RCC 7860 (cell line): ENCODE measurements at places on chromosomes 11 and 22.

GRCh38 chr11:64839335-64839734 lies 5.1 kb downstream of the CDC42BPG start:
- no peak for DNase-seq

GRCh38 chr11:64571410-64572091 lies 19.5 kb upstream of the SLC22A12 start:
- DNase-seq: no peak

- no peak for DNase-seq
Observed at GRCh38 chr11:95850137-95850536, 59.8 kb downstream of the CEP57 start.

- peak; percentile 13 for DNase-seq
Observed at GRCh38 chr11:69000831-69001242, 12.2 kb downstream of the MRGPRF start.

DNA sequence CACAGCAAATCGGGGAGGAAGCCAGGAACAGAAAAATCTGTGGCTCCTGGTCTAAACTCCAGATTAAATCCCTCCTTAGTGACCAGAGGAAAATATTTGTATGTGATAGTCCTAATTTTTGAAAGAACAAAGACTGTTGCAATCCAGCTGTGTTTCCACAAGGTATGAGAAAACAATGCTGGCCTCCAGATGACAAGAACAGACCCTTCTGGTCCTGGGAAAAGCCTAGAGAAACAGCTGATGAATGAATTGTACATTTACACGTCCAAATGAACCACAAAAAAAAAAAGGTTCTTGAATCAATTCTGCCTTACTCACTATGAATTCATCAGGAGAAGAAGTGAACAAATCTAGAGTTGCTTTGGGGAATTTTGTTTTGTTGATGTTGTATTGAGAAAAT lies 63.7 kb downstream of the ETS1 start:
- DNase-seq: no peak

DNA sequence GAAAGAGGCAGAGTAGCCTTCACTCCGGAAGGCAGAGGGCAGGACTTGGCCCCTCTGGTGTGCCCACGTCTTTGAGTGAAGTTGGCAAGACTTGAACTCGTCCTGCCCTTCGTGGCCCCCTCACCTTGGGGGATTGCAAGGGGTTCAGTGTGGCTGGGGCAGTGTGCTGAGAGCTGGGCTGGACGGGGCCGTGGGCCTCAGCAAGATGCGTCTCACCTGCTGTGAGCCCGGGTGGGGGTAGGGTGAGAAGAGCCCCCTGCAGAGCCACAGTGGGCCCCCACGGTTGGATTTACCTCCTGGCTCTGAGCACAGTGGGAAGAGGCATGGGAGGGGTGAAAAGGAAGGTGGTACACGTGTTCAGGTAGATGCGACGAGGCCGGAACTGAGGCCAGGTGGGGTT lies 81.4 kb upstream of the ATXN10 start:
- DNase-seq: no peak

DNA sequence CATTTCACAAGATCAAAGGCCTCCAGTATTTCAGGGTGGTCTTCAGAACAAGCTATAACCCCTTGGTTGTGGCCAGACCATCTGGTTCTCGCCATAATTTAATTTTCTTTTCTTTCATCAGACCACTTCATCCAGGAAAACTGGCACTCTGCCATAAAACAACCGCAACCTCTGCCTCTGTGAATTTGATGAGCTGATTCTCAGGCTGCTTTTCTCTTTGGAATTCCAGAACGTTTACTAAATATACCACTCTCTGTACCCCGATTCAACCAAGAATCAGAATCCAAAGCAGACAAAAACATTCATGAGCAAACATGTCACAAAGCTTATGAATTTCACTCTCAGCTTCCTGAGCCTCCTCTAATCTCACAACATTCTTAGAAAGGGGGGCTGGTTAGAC lies 331.8 kb upstream of the SYN3 start:
- DNase-seq: no peak

DNA sequence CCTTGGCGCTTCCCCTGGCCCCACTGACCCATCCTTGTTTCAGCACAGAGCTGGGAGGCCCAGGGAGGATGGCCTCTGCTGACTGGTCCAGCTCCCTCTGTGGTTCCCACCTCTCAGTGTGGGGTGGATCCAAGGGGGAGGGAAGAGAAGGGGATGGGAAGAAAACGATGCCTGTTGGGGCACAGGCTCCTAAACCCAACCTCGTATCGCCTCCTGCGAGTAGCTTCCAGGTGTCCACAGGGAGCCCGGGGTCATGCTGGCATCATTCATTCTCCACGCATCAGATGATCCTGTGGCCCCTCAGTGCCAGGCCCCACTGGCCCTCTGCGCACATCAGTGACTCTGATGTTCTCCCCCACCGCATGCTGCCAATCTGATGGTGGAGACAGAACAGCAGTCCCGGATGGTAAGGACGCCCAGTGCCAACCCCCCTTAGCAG lies 5.1 kb downstream of the MYEOV start:
- peak; percentile 65 for DNase-seq

DNA sequence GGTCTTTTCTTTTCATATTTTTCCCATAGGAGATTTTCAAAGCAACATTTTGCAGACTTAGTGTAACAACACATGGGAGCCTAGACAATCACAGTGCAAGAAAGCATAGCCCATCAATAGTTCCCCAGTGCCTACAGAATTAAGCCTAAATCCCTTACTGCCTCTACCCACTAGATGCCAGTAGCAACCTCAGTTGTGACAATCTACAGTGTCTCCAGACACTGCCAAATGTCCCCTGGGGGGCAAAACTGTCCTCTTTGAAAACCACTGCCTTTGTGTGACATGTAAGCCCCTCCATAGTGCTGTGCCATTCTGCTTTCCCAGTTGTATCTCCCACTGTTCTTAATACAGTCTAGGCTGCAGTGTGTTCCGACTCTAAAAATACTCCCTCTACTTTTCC lies 1329.0 kb downstream of the LRRC4C start:
- no peak for DNase-seq

DNA sequence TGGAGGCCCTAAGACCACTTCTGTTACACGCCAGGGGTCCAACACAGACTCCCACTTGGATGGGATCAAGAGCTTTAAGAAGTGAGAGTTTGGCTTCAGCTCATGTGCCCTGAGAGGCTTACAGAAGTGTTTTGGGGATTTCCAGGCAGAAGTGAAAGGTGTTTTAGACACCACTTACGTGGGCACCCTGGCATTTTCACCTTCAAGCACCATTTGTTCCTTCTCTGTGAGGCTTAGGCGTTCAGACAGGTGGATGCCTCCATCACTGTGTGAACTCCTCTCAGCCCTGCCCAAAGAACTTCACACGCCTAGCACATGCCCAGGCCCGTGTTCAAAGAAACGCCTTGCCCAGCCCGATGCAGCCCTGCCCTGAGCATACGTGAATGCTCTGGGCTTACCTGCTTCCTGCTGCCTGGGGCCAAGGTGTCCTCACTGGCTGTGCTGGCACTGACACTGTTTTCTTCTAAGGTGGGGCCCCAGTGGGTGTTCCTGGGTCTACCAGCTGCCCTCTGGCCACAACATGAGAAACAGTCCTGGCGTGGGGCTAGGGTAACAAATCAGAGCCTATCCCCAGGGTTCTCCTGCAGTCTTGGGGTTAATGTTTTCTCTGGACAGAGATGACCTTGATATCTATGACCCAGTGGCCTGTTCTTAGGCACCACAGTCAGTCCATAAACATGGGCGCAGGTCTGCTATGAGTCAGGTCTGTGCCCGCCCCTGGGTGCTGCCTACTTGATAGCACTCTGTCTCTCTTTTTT lies 34.0 kb downstream of the AMPD3 start:
- no peak for DNase-seq

DNA sequence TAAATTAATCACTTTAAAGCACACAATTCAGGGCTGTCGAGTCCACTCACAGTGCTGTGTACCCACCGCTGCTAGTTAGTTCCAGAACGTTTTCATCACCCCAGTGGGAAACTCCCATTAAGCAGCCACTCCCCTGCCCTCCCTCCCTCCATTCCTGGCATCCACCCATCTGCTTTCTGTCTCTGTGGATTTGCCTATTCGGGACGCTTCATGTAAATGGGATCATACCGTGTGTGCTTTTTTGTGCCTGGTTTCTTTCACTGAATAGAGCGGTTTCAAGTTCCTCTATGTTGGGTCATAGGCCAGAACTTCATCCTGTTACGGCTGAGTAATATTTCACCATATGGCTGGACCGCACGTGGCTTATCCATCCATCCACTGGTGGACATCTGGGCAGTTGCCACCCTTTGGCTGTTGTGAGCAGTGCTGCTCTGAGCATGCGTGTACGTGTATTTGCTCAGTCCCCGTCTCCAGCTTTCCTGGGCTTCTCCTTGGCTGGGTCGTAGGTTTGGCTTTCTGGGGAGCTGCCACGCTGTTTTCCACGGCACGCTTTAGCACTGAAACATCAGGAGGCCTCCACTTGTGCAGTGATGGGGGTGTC lies 30.1 kb downstream of the ARHGAP8 start:
- DNase-seq: no peak

GRCh38 chr22:28718044-28718443 lies 23.6 kb downstream of the CHEK2 start:
- DNase-seq: no peak

- no peak for DNase-seq
Observed at GRCh38 chr11:2471048-2471803, 26.4 kb downstream of the KCNQ1 start.

DNA sequence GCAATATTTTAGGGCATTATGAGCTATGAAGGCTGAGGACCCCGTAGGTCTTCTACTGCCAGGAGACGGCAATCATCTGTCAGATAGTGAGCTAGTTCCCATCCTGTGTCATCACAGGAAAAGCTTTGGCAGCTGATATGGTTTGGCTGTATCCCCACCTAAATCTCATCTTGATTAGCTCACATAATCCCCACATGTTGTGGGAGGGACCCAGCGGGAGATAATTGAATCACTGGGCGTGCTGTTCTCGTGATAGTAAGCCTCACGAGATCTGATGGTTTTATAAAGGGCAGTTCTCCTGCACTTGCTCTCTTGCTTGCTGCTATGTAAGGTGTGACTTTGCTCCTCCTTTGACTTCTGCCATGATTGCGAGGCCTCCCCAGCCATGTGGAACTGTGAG lies 18.1 kb downstream of the CSRP3 start:
- DNase-seq: no peak

DNA sequence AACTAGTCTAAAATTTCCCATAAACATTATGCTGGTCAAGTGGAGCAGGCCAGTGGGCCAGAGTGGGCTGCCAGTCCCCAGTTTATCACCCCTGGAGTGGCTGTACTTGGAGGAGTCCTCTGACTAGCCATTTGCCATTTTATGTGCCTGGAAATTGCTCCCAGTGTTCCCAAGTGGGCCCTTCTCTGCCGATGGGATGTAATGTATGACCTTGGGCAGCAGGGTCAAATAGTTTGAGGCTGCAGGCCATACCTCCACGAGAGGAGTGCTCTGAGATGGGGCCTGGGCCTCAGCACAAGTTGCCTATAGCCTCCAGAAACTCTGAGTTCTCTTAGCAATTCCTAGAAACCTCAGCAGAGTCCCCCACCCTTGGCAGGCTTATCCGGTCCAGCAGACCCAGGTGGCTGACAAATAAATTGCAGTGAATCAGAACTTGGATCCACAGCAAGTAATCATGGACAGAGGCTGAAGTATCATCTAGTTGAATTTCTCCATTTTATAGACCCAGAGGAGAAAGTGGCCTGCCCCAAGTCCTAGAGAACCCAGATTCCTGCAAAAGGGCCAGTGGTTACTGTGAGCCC lies 17.8 kb upstream of the PATZ1 start:
- DNase-seq: no peak

- DNase-seq: no peak
Observed at GRCh38 chr11:23948851-23949250, 548.0 kb upstream of the LUZP2 start.

DNA sequence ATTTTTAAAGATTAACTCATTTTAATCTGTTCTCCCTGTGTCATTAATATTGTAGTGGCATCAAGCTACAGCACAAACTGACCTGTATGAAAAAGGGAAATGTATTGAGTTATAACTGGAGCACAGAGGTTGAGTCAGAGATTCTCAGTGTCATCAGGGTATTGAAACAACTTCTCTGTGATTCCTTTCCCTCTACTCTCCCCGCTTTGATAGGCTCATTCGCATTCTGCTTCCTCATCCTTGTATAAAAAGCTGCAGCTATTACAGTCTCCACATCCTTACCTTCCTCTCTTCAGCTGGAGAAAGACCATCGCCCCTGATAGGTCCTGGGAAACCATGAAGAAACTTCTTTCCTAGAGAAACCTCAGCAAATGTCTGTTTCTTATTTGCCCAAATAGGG lies 90.0 kb downstream of the BDNF start:
- no peak for DNase-seq

DNA sequence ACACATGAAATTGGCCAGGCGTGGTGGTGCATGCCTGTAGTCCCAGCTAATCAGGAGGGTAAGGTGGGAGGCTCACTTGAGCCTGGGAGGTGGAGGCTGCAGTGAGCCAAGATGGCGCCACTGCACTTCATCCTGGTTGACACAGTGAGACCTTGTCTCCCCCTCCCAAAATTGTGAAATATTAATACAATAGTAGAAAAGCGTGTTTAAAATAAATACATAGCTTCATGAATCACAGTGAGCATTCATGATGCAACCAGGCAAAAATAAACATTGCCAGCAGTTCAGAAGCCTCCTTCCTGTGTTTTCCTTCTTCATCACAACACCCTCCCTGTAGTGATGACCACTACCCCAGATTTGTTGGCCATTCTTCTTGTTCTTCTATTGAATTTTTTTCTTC lies 4.3 kb upstream of the TEAD1 start:
- DNase-seq: no peak

GRCh38 chr11:70036971-70037882 lies 40.9 kb upstream of the ANO1 start:
- no peak for DNase-seq

GRCh38 chr11:1162491-1163311 lies 4.9 kb downstream of the MUC5AC start:
- no peak for DNase-seq

DNA sequence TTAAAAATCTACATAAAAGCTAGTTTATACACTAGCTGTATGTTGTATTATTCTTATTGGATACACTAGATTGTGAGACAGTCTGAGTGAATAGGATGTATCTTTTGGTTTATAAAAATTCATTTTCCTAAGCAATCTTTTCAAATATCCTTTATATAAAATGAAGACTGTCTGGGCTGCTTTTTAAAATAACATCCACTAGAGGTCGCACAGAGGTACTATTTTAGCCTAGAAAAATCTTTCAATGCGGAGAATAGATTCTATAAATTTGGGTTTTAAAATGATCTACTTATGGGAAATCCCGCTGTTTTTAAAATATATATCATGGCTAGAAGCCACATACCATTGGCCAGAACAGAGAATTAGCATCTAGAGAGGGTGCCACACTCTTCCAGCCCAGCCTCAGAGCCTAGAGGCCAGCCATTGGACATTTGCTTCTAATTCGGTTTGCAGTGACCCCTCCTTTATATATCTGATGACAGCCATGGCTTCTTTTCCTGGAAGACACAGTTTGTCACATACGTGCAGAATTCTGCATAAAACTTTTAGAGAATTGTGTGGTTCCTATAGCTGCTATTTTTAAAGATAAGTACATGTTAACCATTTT lies 7.3 kb downstream of the C11orf97 start:
- DNase-seq: peak; percentile 16
